CD4-positive, alpha-beta memory T cell (primary cell): ENCODE measurements at places on chromosomes 5 and 9.

DNA sequence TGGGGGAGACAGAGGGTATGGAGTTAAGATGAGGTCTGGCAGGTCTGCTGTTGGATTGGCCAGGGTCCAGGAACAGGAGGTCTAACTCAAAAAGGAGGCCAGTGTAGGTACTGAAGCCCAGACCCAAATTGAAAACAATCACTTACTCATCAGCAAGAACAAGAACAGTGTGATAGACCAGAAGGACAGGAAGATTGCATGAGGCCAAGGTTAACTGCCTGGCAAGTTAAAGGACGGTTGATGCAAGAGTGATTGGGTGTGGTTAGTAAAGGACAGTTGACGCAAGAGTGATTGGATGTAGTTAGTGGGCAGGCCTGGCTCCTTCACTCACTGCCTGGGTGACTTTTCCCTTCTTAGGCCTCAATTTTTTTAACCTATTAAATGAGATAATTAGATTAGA is 132.6 kb downstream of the PDZD2 start:
- no peak for DNase-seq

DNA sequence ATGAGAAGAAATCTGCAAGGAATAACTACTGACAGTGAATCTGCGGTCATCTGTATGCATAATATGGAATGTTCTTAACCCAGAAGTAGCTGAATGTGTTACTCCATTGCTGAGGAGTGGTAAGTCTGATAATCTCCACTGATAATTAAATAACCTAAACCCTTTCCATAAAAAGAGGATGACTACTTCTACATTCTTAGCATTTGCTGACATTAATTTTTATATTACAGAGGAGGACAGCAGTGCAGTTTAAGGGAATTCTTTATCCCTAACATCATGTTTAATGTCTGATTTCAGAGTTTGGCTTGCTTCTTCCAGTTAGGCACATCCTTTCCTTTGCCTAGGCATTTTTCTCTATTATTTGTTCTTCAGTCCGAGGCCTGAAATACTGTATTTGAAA is 52.2 kb downstream of the CDC42SE2 start:
- DNase-seq: no peak

GRCh38 chr5:100505984-100506670 is 29.0 kb upstream of the FAM174A start:
- no peak for DNase-seq

DNA sequence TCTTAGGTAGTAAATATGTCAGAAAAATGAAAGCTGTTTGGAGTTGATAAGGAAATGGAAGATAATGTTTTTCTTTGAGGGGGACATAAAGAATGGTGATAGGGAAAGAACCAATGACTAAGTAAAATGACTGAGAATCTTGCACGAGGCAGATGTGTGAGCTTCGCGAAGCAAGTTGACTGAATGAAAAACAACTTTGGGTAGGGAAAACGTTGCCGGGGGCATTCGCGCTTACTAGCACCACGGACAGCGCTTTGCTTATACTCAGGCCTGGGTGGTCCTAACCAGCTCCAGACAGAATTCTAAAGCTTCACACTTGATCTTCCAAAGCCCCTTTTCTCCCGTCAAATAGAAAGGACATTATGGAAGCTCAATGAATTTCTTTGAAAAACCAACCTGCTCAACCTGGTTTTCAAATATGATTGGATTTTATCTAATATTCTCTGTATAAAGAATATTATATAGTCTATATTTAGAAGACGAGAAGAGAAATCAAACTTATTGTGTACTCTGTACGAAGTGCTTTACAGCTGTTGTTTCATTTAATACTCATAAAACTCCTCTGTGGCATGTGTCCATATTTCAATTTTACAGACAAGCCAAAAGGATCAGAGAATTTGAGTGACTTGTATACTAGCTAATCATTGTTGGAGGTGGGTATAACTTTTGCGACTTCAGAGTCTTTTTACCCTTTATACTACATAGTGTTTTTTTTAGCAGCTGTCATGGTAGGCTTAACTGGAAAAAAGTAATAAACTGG is 1.9 kb upstream of the CDKN2B start:
- DNase-seq: no peak

DNA sequence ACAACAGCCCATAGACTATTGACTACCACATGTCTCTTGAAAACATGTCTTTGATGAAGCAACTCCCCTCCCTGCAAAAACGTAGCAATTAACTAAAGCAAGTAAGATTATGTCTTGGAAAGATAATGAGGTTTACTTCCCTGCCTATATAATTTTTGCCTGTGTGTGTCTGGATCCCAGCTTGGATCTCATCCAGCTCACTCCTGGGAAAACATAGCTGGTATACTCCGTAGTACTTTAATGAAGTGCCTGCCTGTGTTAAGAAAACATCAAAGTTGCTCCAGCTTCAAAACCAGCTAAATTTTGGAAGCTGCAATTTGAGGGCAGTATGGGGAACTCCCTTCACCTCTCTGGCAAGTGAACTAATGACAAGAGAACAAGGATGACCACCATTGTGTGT is 182.6 kb upstream of the C9orf72 start:
- no peak for DNase-seq

DNA sequence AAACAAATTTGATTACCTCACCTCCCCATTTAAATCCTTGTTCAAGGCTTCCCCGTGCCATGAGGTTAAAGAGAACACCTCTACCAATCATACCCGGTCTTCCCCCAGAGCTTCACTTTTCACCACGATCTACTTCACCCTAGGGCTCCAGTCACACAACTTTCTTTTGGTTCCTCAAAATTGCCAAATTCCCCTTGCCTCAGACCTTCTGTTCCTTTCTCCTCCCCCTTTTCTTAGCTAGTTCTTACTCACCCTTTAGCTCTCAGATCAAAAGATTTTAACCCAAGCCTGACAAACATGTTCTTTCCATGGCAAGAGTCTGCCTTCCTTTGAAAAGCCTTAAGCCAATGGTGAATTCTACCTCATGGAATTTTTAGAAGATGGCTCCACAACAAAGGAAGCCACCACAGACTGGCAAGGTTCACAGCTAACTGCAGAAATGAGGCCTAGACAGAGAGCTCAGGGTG is 56.7 kb downstream of the MAPKAP1 start:
- no peak for DNase-seq

GRCh38 chr5:3778945-3779344 is 183.3 kb downstream of the IRX1 start:
- DNase-seq: no peak

- DNase-seq: no peak
These were observed at the start of gene HAND1 for GRCh38 chr5:154478224-154478565. Gene HAND1 (minus strand): TSS chr5:154478227. CDS start chr5:154478008, 219 bp downstream.

- DNase-seq: peak; percentile 55
These were observed 1.7 kb downstream of the CBY3 start for GRCh38 chr5:179679014-179679674.

DNA sequence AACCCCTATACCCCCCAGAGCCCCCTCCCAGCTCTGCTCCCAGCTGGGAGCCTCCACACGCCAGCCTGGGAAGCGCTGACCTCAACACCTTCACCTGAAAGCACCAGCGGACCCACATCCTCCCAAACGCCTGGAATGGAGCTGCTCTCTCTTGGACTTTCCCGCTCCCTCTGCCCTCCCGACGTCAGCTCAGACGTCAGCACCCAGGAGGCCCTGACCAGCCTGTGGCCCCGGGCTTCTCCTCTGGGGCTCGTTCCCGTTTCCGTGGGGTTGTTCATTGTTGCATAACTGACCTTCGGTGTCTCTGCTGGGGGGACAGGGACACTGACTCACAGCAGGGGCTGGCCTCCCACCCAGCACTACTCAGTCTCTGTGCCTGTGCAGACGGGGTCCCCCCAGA is 35.0 kb upstream of the SLC6A3 start:
- DNase-seq: no peak

DNA sequence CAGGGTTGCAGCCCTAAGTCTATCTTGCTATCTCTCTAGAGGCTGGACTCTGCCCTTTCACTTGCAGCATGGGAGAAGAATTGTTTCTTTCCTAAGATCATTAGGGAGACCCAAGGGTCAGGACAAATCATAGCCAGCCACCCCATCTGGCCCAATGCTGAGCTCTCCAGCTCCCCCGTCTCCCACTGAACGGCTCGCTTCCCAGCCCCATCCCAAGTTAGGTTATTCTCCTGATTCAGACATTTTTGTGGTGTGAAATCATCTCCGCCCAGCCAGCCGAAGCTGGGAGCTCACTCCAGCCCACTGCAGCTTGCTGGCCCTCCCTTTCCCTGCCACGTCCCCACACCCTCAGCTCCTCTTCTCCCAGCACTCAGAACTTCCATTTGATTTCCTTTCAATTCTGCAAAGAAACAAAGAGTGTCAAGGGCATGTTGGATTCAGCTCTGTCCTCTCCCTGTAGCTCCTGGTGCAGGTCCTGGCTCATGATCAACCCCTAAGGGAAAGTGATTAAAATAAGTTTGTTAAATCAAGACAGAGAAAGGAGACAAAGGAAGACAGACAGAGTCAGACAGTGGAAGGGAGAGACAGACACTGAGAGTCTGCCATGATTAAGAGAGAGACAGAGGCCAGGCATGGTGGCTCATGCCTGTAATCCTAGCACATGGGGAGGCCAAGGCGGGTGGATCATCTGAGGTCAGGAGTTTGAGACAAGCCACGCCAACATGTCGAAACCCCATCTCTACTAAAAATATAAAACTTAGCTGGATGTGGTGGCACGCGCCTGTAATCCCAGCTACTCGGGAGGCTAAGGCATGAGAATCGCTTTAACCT is 12.6 kb upstream of the SPARC start:
- no peak for DNase-seq

GRCh38 chr5:169944922-169945680 is 35.2 kb downstream of the INSYN2B start:
- no peak for DNase-seq

GRCh38 chr9:20335668-20336332 is 286.5 kb downstream of the MLLT3 start:
- no peak for DNase-seq

- no peak for DNase-seq
These were observed 119.8 kb downstream of the LPAR1 start for GRCh38 chr9:110918316-110919049.

DNA sequence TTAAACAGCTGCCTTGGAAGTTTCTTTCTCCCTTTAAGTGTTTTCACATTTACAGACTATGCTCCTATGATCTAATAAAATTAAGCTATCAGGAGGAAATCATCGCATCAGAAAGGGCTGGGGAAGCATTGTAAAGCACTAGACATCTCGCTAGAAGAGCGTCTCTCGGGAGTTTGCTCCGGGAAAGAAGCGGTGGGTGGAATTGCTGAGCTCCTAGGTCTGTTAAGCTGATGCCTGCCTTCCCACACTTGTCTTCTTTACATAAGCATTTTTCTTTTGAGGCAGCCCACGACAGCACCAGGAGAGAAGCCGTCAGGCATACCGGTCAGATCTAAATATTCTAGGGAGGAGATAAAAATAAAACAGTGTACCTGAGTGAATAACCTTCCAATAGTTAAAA is 541.7 kb upstream of the TUSC1 start:
- DNase-seq: no peak

DNA sequence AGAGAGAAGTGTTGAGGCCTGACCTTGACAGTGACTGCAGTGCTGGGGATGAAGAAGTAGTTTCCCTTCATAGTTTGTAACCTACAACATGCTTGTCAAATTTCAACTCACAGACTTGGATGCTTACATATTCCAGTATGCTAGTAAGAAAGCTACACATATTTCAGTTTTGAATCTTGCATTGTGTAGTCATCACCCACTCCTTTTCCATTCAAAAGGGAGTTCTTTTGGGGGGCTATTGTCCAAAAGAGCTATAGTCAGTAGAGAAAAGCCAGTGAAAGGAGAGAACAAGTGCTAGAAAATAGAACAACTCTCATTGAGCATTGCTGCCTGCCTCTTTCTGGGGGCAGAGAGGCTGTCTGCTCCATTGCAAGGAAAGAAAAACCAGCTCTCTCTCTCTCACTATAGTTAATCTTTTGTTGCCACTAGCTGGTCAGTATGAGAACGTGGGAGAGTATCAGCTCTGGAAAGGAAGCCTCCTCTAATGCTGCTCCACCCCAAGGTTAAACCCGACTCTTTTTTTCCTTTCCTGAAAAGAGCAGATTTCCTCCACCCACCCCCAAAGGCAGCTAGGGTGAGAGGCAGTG is 7.3 kb downstream of the ASTN2 start:
- DNase-seq: no peak

DNA sequence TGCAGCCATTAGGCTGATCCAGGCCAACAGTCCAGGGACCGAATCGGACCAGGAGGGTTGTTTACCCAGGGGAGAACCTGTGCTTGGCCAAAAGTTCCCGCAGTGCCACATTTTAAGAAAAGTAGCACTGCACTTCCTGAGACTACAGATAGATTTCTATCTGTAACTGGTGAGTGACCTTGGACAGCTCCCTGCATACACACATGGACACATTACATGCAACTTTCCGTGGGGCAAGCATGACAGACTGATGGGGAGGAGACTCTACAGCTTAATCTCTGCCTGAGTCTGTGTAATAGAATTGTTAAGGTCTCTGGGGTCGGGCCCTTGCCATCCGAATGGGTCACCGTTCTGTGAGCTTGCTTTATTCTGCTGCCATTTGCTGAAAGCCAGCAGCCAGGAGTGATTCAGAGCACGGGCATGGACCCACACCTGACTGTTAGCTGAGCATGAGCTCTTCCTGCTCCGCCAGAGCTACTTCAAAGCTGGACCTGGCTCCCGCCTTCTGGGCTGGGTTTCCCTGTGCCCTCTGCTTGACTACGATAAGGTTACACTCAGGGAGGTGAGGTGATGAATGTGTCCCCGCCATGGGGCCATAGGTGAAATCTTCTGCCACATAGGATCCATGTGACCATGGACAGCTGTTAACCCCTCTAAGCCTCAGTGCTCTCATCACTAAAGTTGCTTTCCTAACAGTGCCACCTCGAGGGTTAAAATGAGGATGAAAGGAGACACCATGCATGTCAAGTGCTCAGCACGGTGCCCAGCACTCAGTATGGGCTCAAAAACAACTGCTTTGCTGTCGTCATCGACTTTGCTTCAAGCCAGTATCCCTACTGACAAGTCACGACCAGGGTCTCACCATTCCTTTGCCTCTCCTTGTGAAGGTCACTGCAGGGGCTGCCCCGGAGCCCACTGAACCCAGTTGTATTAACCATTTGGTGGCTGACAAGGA is 200.0 kb downstream of the MELK start:
- DNase-seq: no peak

DNA sequence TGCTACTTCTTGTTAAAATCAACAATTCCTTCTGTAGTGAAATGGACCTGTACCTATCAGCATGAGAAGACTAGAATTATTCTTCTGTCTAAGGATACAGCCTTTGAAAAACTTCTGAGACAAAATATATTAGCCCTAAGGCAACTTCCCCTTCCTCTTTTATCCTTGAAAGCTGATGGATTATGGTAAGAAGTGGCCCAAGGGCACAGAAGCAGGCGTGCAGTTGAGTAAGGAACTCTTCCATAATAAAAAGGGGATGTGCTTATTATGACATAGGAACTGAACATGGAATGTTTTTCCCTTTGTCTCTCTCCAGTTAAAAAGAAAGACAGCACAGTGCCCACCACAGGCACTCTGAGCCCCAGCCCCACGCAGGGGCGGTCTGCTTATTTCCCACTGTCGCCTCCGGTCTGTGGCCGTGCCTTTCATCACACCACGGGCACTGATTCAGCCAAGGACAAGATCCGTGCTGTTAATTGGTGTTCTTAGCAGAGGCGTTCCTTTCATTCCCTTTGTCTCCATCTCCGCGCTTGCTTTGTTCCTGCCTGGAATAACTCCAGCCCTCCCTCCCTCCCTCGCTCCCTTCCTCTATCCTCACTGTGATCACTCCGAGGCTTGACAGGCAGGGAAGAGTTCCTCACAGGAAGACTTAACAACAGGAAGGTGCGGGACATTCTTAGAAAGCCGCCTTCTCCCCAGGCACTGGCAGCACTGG is 135.9 kb upstream of the OTULINL start:
- no peak for DNase-seq
